ENCODE measurements at places on chromosomes 11 and 22.

- no peak for DNase-seq
These were observed 66.5 kb upstream of the TMEM45B start for GRCh38 chr11:129749141-129749540.

DNA sequence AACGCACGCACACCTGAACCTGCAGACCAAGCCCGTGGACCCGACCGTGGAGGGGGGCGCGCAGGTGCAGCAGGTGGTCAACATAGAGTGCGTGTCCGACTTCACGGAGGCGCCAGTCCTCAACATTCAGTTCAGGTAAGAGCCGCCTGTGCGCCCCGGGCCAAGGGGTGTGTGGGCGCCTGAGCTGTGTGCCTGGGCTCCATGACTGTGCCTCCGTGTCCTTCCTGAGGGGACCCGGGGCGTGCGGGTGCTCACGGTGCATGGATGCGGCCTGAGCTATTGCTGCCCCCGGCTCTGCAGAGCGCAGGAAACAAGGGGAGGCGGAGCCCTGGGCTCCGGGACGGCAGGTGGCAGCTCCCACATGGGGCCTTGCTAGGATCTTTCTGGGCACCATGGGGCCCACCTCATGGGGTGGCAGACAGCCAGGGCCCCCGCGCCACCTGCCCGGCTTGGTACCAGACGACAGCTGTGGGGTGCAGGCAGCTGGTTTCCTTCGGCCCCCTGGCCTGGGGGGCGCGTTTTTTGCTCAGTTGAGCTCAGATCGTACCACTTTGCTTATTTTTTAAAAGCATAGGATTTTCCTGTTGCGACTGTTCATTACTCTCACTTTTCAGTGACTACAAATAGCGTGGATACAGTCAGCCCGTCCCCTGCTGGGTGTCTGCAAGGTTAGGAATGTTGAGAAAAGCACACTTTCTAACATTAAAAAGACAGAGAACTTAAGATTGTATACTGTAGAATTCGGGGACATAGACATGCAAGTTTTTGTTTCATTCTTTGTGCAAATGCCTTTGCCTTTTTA is 28.3 kb downstream of the MUC6 start:
- no peak for DNase-seq

GRCh38 chr22:49373289-49373666 is 454.4 kb downstream of the BRD1 start:
- DNase-seq = no peak

DNA sequence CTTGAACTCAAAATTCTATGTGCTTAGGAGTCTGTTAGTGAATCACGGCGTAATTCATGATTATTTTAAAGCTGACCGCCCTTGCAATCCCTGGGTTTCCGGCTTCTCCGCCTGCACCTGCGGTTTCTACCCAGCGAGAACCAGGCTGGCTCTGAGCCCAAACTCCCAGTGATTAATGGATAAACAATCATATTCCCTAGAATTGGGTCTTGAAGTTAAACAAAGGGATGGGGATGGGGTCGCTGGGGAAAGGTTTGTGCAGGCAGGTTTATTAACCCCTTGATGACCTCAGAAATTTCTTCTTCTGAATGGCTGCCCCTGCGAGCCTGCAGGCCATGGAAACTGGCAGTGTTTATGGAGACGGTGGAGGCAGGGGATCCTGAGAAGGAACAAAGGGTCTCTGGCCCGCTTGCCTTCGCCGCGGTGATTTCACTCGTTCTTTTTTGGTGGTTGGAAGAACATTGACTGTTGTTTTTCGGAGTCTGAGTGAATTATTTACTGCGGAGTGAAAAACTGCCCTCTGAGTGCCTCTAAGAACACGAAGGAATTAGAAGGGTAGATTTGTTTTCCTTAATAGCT is 1000.3 kb downstream of the BRD1 start:
- no peak for DNase-seq

GRCh38 chr11:94111241-94111640 is 17.4 kb upstream of the PANX1 start:
- no peak for DNase-seq

DNA sequence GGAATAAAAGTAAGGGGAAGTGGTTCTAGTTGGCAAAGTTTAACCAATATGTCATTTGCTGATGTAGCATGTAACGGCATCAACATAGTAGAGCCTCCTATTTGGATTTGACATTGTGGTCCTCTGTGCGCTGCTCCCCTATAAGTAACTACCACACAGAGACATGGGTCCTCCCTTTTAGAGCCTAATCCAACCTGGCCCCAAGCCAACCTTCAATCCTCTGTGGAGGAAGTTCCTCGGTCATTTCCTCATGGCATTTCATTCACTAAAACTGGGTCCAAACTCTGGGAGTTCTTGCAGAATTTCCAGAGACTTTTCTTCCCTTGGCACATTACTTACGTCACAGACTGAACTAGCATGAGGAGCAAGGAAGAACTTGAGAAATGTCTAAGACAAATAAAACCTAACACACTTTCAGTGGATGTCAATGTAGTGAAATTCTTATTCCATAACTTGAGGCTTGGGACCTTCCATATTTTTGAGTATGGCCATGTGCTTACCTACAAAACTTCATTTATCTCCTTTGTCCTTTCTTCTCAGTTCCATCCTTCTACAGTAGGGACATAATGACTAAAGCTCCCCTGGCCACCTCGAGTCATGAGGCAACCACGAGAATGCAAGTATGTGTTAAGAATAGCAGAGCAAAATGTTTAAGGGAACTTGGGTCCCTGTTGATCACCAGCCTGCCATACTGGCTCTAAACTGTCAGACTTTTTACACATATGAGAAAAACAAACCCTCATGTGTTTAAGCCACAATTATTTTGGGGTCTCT is 34.7 kb downstream of the MMP20 start:
- no peak for DNase-seq

DNA sequence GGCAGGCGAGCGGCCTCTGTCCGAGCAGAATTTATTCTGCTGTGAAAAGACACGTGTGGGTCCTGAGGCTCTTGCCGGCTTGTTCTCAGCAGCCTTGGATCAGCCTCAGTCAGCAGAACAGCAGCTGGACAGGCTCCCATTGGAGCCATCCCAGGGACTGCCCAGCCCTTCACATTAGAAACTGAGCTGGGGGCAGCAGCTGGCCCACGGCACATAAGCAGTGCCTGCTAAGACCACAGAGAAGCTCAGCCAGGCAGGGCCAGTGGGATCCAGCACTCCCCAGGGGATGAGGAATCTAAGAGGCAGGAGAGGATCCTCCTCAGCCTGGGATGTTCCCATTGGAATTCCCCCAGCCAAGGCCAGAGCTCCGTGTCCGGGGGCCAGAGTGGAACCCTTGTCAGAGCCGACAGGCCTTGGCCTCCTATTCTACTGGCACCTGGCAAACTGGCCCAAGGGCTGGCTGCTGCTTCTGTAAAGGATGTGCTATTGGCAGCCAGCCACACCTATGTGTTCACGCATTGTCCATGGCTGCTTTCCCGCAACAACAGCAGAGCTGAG is 18.2 kb downstream of the RTN4R start:
- DNase-seq = no peak

GRCh38 chr11:33388793-33389525 is 131.8 kb downstream of the HIPK3 start:
- no peak for DNase-seq

DNA sequence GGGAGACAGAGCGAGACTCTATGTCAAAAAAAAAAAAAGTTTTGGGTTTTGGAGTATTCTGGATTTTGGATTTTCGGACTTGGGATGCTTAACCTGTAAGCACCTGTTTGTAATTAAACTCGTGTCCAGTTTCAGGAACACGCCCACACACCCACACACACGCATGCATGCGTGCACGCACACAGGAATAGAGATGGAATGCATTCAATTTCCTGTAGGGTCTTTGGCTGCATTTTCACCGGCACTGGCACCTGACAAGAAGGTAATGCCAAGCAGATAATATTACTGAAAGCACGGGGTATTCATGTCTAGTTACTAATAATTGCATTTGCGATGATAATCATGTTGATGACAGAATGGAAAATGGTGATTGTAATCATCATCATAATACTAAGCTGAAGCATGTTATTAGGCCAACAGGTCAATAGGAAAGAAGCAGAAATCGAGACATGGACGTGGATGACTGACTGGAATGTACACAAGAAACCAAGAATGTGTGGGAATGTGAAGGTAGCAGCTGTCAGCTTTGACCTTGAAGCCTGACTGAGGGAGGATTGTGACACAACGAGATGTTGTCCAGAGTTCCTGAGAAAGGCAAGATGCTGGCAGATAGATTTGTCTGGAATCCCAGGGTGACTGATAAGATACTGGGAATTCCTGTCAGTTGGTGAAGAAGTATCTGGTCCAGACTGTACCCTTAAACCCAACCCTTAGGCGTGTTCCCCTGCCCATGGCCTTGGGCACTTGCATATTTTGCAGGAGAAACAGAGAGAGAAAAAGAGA is 108.6 kb downstream of the SYN3 start:
- no peak for DNase-seq

GRCh38 chr22:24553597-24554312 is 1.2 kb downstream of the GUCD1 start:
- DNase-seq = no peak

All from mesenteric fat pad (tissue), 1 donor.